Pancreas (tissue), 10 donors: ENCODE measurements at places on chromosomes 11 and 22. TPM values are rescaled to one million over a fixed set of nuclear protein-coding genes. Genes with fewer than 3 reads are reported as not detected.

DNA sequence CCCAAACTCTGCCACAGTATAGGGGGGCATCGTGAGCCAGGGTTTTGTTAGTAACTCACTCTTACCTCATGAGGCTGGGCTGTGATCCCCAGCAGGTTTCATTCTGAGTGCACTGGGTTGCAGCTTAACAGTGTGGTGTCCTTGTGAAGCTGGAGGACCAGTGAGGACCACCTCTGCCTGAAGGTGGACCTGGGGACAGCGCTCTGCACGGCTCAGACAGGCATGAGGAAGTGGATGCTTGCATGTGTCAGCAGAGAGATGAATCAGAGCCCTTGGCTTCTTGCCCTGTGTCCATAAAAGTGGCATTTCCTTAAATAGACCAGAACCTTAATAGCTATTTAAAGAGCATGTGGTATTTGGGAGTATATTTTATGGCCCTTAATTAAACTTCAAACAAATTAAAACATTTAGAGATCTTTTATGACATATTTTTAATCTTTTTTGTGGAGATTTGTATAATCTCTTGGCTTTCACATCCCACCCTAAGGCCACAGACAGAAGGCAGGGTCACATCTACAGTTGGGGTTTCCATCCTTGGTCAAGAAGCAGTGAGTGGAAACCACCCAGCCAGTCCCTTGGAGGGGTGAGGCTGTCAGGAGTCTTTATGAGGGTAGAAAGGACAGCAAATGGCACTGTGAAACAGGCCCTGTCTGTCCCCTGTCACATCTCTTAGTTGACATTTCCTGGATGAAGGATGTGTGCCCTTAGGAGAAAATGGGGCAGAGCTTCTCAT is 24.8 kb upstream of the ADORA2A start:
- DNase-seq, result peak; percentile 57
- no peaks in the 10 kb centered on the region for H3K27me3 ChIP-seq
- H3K27ac ChIP-seq, result peak overlapping the region; percentile 50
- peaks cover 6% of the 10 kb centered on the region for H3K4me1 ChIP-seq
- peaks cover 3% of the 10 kb centered on the region for H3K36me3 ChIP-seq
- no peak overlapping the region for H3K4me3 ChIP-seq

GRCh38 chr11:65780770-65781151 is at the start of gene AP5B1:
AP5B1 (minus strand) TSS chr11:65780976; CDS start chr11:65780591, 385 bp downstream.
- H3K27me3 ChIP-seq, result no peaks in the 10 kb centered on the region
- DNase-seq, result peak; percentile 64
- H3K36me3 ChIP-seq, result no peaks in the 10 kb centered on the region
- H3K27ac ChIP-seq, result peak within 1 kb of the TSS; percentile 90
- peak within 1 kb of the TSS; percentile 95 for H3K4me3 ChIP-seq

- DNase-seq, result no peak
- H3K4me1 ChIP-seq, result no peaks in the 10 kb centered on the region
- H3K36me3 ChIP-seq, result peaks cover 58% of the 10 kb centered on the region
- H3K27me3 ChIP-seq, result no peaks in the 10 kb centered on the region
These were observed 13.4 kb upstream of the GRK2 start for GRCh38 chr11:67252831-67253239.

GRCh38 chr11:32006799-32007388 is 84.0 kb upstream of the RCN1 start:
- no peak overlapping the region for H3K4me3 ChIP-seq
- H3K36me3 ChIP-seq, result no peaks in the 10 kb centered on the region
- DNase-seq, result no peak
- H3K4me1 ChIP-seq, result no peaks in the 10 kb centered on the region
- H3K27ac ChIP-seq, result no peak overlapping the region

DNA sequence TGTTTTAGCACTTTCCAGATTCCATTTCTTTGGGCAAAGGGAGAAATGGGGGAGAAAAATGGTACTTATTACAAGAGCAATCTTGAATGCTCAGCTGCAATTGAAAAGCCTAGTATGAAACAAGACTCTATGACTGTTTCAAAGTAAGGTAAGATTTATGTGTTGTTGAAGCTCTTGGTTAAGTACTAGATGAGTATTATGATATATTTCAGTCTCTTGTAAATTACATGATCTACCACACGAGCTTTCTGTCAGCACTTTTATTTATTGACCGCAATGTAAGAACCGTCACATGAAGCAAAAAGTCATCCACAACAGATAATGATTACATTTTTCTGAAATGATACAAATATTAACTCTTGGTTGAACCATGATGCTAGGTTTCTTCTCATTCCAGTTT is 906.7 kb upstream of the CHORDC1 start:
- no peaks in the 10 kb centered on the region for H3K36me3 ChIP-seq
- no peak for DNase-seq
- no peak overlapping the region for H3K4me3 ChIP-seq
- H3K27me3 ChIP-seq, result no peaks in the 10 kb centered on the region
- no peak overlapping the region for H3K27ac ChIP-seq
- H3K4me1 ChIP-seq, result no peaks in the 10 kb centered on the region

DNA sequence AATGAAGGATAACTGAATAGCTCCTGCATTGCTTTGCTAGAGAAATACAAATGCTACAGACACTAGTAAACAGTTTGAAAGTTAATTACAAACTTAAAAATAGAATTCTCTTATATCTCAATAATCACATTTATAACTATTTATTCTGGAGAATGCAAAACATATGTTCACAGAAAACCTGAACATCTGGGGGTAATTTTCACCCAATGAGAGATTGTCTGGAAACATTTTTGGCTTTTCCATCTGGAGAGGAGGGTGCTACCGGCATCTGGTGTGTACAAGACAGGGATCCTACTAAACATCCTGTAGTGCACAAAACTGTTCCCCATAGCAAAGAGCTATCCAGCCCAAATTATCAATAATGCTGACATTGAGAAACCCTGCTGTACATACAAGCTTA is 378.4 kb upstream of the CHORDC1 start:
- H3K27me3 ChIP-seq, result no peaks in the 10 kb centered on the region
- no peaks in the 10 kb centered on the region for H3K4me1 ChIP-seq
- no peak for DNase-seq
- H3K4me3 ChIP-seq, result no peak overlapping the region
- no peaks in the 10 kb centered on the region for H3K36me3 ChIP-seq
- H3K27ac ChIP-seq, result no peak overlapping the region

GRCh38 chr11:26572770-26573402 is 823 bp upstream of the MUC15 start:
- H3K27me3 ChIP-seq, result no peaks in the 10 kb centered on the region
- H3K4me3 ChIP-seq, result no peak overlapping the region
- no peaks in the 10 kb centered on the region for H3K4me1 ChIP-seq
- peak overlapping the region; percentile 11 for H3K27ac ChIP-seq

- H3K27ac ChIP-seq, result no peak overlapping the region
- DNase-seq, result no peak
- H3K4me1 ChIP-seq, result no peaks in the 10 kb centered on the region
- no peak overlapping the region for H3K4me3 ChIP-seq
These were observed 28.1 kb downstream of the VSTM5 start for GRCh38 chr11:93822359-93822758.

DNA sequence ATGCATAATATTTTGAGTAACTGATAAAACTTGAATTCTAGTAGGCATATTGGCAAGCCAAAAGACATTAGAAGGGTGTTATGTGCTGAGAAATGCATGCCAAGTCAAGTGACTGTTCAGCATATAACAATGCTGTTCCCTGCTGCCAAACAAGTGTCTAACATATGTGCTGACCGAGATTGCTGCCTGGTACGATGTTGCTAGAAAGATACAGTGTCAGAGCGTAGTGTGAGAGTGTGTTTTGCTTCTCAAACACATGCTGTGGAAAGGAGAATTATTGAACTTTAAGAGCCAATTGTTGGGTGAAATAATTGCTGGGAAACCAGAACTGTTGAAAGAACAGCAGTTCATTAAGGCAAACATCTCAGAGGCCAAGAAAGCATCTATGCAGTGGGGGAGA is 71.3 kb upstream of the GRIA4 start:
- H3K36me3 ChIP-seq, result no peaks in the 10 kb centered on the region
- H3K4me1 ChIP-seq, result no peaks in the 10 kb centered on the region
- no peak overlapping the region for H3K4me3 ChIP-seq
- no peaks in the 10 kb centered on the region for H3K27me3 ChIP-seq

DNA sequence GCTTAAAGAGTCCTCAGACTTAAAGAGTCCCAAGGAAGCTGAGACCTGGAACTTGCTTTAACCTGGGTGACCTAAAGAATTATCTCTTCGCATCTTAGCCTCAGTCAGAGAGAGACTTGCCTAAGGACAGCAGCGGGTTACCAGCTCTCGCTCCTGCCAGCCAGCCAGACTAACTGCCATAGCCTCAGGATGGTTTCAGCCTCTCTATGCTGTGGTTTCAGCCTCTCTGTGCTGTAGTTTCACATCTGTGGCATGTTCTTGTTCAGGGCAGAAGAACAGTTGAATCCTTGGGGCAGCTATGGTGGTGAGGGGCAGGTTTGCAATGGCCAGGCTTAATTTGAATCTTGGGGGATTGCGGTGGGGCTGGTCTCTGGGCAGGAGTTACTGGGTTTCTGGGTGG is 2.3 kb downstream of the FRMD8 start:
- peaks cover 5% of the 10 kb centered on the region for H3K36me3 ChIP-seq
- DNase-seq, result no peak
- H3K27ac ChIP-seq, result no peak overlapping the region
- H3K4me3 ChIP-seq, result no peak overlapping the region
- peaks cover 32% of the 10 kb centered on the region for H3K4me1 ChIP-seq
- H3K27me3 ChIP-seq, result no peaks in the 10 kb centered on the region

DNA sequence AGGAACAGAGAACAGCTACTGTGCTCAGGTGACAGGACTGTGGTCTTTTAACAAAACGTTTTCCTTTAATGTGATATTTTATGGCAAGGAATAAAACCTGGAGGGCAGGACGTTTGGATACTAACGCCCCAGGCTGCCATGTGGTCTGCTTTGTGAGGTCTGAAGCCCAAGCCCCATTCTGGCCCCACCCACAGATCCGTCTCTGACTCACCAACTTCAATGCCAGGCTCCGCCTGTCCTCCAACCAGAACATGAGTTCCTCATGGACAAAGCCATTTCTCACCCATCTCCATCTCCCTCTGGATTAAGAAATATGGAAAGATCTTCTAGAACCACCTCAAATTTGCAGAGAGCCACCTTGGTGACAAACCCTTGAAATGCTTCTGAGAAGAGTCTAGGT is 148.8 kb downstream of the CRYBB2 start:
- no peaks in the 10 kb centered on the region for H3K4me1 ChIP-seq
- no peaks in the 10 kb centered on the region for H3K27me3 ChIP-seq
- no peaks in the 10 kb centered on the region for H3K36me3 ChIP-seq

DNA sequence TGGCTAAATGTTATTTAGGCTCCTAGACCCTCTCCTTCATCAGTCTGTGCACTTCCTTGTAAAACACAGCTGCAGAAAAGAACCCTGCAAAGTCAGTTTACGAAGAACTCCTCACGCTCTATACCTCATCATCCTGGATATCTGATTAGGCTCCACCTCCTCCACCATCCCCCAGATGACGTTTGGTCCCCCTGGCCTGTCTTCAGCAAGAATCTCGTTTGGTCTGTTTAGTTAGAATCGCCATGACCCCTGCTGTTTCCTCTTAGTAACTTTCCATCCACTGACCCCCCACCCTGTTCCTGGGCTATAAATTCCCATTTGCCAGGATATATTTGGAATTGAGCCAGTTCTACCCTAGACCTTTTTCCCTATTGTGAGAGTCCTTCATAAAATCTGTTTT is 214.1 kb downstream of the OPCML start:
- H3K4me3 ChIP-seq, result no peak overlapping the region
- H3K4me1 ChIP-seq, result no peaks in the 10 kb centered on the region
- no peak for DNase-seq
- H3K27ac ChIP-seq, result no peak overlapping the region
- no peaks in the 10 kb centered on the region for H3K27me3 ChIP-seq
- H3K36me3 ChIP-seq, result no peaks in the 10 kb centered on the region

DNA sequence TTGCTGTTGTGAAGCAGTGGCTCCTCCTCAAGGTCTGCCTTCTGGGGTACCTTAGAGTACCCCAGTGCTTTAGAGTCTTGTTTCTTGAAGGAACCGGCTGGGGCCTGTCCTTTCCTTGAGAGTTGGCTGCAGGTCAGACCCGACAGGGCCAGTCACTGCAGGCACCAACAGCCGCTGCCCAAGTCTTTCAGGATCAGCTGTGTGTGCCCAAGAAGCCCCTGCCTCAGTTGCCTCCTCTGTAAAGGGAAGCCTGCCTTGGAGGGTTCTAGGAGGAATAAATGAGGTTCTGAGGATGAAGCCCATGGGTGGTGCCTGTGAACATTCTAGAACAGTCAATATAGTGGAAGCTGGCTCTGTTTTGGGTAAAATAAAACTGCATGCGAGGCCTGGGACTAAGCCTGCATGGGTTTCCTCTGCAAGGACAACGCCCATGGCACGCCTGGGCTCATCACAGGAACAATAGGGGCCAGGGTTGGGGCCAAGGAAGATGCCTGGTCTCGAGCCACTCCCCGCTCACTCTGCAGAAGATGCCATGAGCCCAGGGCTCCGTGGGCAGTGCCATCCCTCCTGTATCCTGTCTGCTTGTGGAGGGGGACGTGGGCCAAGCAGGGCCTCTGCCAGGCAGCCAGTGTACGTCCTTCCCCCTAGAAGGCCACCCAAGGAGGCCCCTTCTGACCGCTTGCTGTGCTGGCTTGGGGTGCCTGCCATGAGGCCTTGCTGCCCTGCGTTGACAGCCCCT is 81.6 kb downstream of the MED15 start:
- H3K4me3 ChIP-seq, result no peak overlapping the region
- H3K27me3 ChIP-seq, result no peaks in the 10 kb centered on the region
- no peaks in the 10 kb centered on the region for H3K4me1 ChIP-seq
- peaks cover 13% of the 10 kb centered on the region for H3K36me3 ChIP-seq
- H3K27ac ChIP-seq, result no peak overlapping the region

- peaks cover 10% of the 10 kb centered on the region for H3K4me1 ChIP-seq
- peak overlapping the region; percentile 3 for H3K27ac ChIP-seq
- H3K4me3 ChIP-seq, result no peak overlapping the region
- H3K36me3 ChIP-seq, result no peaks in the 10 kb centered on the region
These were observed 187.7 kb upstream of the E2F8 start for GRCh38 chr11:19428206-19429002.

DNA sequence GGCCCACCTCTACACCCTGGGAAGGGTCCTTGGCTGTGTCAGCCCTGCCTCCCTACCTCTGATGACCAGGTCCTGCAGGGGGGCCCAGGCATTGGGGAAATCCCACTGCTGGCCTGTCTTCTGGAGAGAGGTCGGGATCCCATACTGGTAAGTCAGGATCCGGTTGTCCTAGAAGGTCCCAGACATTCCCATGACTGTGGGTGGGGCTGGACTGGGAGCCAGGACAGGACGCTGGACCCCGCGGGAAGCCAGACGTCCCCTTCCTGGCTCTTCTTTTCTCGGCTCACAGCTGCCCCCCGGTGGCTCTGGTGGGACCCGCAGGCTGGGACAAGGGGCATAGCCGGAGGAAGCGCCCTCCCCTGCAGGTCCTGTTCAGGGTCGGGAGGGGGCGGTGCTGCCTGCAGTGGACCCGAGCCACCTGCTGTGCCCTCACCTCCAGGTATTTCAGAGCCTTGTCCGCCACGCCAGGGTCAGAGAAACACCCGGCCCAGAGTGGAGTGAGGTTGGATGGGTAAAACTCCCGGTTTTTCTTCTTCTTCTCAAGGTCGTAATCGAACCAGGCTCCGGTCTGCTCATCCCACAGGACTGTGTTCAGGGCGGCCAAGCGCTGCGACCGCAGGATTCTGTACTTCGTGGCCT is 20.0 kb downstream of the TREH start:
- peak overlapping the region; percentile 4 for H3K4me3 ChIP-seq
- H3K4me1 ChIP-seq, result peaks cover 3% of the 10 kb centered on the region
- H3K36me3 ChIP-seq, result peaks cover 9% of the 10 kb centered on the region
- DNase-seq, result peak; percentile 96
- H3K27me3 ChIP-seq, result no peaks in the 10 kb centered on the region
- H3K27ac ChIP-seq, result peak overlapping the region; percentile 24

The DDIAS gene
- total RNA-seq, result 0.46 TPM

The NPAS4 gene
- total RNA-seq, result not detected

The FAR1 gene
- total RNA-seq, result 43.7 TPM

The FIBIN gene
- total RNA-seq, result 4.2 TPM

The TSPAN18 gene
- total RNA-seq, result 1.8 TPM

The USP2 gene
- total RNA-seq, result 8.6 TPM

The SYT12 gene
- 0.41 TPM for total RNA-seq

The OR5A1 gene
- not detected for total RNA-seq

The IGLL1 gene
- not detected for total RNA-seq

The SLC22A25 gene
- not detected for total RNA-seq

The C11orf86 gene
- not detected for total RNA-seq

The TCP11L1 gene
- total RNA-seq, result 7.3 TPM
